Fibroblast of lung (primary cell): ENCODE measurements at places on chromosomes 3 and 15.

DNA sequence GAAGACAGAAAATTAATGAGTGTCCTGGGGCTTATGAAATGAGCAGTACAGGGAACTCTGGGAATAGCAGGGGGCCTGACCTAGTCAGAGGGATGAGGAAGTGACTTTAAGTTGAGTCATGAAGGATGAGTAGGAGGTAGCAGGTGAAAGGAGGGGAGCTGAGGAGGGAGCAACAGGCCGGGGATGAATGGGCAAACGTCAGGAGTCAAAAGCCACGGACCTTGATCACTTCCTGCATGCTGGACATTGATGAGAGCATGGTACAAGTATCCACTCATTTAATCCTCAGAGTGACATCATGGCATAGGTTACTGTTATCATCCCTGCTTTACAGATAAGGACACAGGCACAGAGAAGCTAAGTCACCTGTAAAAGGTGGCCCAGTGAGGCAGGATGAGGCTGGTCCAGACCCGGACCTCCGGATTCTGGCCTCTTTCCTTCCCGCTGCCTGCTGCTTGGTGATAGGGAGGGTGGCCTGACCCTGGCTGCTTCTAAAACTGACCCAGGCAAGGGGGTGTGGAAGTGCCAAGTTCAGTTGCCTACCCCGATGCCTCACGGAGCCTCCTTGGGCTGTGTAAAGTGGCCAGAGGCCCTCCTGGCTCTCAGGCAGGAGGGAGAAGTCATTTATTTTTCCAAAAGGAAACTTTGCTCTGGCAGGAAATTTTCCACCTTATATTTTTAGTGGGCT, 7.6 kb downstream of the CORO2B start:
- DNase-seq: peak; percentile 49

DNA sequence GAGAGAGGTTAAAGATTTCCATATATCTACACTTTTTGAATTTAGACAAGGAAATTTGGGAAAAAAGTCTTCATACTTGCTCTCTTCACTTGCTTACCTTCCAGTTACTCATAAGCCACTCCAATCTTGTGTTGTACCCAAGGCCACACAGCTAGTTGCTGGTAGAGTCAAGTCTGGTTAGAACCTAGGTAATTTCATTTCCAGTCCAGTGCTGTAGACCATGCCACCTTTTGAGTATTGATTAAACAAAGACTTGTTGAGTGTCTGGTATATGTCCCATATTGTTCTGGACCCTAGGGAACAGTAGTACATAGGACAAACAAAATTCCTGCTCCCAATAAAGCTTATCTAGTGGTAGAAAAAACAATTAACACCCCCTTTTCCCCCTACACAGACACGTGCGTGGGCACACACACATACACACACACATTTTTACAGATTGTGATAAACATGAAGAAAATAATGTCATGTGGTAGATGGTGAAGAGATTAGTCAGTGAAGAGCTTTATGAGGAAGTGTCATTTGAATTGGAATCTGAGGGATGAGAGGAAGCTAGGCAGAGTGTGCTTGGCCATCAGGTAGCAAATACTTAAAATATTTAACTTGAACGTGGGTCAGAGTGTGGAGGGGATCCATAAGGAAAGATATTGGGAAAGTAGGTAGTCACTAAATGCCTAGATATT, 2.1 kb downstream of the CMC1 start:
- DNase-seq: no peak

- DNase-seq: peak; percentile 83
Observed at GRCh38 chr3:171838218-171838720, 4.9 kb upstream of the TMEM212 start.

- no peak for DNase-seq
Observed at GRCh38 chr3:169133178-169134161, 530.0 kb downstream of the MECOM start.

DNA sequence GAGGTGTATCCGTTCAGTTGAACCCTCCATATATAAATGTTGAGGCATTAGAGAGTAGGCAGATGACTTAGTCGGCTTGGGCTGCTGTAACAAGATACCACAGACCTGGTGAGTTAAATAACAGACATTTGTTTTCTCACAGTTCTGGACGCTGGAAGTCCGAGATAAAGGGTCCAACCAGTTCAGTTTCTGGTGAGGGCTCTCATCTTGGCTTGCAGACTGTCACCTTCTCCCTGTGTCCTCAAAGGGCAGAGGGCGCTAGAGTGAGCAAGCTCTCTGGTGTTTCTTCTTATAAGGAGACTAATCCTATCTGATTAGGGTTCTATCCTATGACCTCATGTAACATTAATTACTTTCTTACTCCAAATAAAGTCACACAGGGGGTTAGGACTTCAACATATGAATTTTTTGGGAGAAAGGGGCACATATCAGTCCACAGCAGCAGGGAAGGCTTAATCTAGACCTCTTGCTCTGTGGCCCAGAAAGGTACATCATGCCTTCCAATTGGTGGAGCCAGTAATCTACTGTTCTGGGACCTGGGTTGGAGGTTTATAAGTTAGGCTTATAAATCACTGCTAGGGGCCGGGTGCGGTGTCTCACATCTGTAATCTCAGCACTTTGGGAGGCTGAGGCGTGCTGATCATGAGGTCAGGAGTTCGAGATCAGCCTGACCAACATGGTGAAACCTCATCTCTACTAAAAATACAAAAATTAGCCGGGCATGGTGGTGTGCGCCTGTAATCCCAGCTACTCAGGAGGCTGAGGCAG, 26.3 kb upstream of the SLC28A2 start:
- DNase-seq: no peak

- DNase-seq: peak; percentile 61
Observed at GRCh38 chr3:76199382-76199781, 414.0 kb upstream of the ZNF717 start.

GRCh38 chr3:134326760-134327593, 47.3 kb downstream of the AMOTL2 start:
- DNase-seq: peak; percentile 99

GRCh38 chr15:22872936-22873701, 34.7 kb downstream of the NIPA2 start:
- peak; percentile 97 for DNase-seq

DNA sequence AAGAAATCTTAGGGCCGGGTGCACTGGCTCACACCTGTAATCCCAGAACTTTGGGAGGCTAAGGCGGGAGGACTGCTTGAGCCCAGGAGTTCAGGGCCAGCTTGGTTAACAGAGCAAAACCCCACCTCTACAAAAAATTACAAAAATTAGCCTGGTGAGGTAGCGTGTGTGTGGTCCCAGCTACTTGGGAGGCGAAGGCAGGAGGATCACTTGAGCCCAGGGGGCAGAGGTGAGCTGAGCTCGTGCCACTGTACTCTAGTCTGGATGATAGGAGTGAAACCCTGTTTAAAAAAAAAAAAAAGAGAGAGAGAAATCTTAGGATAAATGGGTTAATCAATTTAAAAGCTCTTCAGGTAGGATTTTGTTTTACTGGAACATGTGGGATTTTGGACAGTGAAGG, 31.2 kb upstream of the DUT start:
- DNase-seq: no peak

GRCh38 chr3:107208100-107208499, 169.1 kb upstream of the CCDC54 start:
- peak; percentile 100 for DNase-seq

GRCh38 chr15:28093752-28094535, 5.2 kb downstream of the OCA2 start:
- DNase-seq: no peak

DNA sequence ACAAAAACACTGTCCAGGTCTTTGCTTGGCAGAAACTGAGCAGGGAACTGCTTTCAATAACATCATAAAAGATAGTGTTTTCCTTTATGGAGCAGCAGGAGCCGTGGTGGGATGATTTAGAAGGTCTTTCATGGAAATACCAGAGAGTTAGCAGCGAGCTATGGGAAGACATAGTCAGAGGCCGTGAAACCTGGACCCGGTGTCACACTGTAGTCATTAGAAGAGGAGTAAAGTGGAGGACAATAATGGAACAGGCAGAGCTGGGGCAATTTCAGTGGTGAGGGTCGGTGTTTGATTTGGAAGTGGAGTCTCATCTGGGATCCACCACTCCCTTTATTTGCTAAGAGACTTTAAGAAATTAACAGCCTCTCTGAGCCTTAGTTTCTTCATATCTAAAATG, 57.5 kb downstream of the GHSR start:
- DNase-seq: no peak

DNA sequence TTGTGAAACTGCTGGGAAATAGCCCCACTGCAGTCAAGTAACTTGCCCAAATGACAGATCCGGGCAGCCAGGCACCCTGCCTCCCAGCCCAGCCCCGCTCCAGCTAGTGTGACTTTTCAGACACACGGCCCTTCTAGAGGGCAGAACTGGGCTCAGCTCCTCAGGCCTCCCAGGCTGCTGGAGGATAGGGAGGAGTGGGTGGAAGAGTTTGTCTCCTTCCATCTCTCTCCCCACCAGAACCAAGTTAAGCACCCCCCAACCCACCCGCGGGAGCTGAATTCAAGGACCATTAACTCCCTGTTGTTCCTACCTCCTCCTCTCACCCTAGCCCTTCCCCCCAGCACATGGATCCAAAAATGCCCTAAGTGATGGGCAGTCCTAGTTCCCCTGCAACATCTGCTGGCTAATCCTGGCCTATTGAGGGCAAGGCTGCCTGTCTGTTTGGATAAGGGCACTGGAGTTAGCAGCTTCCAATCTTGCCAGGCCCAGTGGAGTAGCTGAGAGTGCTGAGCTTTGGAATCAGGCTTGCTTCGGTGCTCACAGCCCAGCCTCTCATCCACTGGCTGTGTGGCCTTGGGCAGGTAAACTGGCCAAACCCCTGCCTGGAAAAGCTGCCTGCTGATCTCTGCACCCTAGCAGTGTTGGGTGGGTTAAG, 3.1 kb downstream of the CCDC33 start:
- DNase-seq: no peak

DNA sequence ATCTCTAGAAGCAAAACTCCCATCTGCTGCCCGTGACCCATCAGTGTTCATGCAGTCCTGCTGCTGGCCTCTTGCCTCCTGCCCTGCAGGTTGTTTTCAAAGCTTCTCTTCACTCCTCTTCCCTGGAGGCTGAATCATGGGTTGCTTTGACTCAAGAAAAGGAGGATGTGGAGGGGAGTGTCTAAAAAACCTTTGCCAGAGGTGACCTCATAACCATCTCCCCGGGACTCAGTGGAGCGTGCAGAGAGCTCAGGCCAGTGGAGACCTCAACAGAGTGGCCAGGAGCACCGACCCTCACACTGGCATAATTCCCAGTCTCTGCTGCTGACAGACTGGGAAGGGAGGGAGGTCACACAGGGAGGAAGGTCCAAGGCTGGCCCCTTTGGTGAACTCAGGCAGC, 60.9 kb upstream of the ITGA11 start:
- DNase-seq: no peak

DNA sequence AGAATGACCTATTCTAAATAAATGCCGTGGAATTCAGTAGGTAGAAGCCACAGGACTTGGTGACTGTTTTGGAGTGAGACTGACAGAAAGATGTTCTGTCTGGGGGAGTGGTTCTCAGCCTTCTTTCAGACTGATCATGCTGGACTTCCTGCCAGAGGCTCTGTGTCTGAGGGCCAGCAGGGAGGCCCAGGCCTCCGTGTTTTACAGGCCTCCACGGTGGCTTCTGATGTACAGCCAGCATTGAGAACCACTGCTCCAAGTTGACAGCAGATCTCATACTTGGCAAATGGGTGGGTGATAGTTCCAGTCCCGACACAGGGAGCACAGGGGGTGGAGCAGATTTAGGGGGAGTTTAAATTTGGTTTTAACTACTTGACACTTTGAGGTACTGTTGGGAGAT, 6.7 kb upstream of the PIGZ start:
- no peak for DNase-seq

GRCh38 chr3:71341721-71342120, 241.8 kb downstream of the FOXP1 start:
- DNase-seq: peak; percentile 86

DNA sequence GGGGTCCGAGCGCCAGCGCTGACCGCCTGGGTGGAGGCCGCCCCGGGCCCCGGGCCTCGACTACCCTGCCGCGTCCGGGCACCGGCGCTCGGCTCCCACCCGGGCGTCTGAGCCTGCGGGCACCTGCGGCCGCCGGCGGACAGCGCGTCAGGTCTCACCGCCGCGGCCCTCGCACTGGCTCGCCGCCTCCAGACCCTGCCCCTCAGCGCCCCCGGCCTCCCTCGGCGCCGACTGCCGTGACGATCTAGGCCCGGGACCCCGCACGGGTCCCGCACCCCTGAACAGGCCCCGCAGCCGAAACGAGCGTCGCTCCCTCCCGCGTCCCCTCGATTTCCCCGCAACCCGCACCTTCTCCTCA, 297 bp downstream of the PRC1 start:
- DNase-seq: no peak

DNA sequence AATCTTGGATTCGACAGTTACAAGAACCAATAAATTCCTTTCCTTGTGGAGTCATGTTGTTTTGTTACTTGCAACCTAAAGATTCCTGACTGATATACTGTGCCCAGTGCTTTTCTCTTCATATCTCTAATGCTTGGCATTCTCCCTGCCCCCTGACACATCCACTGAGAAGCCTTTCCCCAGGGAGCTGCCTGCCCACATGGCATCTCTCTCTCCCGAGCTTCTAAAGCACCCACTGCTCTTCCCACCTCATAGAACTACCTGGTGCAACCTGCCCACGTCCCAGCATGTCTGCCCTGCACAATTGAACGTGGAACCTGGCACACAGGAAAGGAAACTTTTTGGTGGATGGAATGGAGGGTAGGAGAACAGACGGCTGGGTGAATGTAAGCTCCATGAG, 6.8 kb downstream of the CYP8B1 start:
- no peak for DNase-seq

DNA sequence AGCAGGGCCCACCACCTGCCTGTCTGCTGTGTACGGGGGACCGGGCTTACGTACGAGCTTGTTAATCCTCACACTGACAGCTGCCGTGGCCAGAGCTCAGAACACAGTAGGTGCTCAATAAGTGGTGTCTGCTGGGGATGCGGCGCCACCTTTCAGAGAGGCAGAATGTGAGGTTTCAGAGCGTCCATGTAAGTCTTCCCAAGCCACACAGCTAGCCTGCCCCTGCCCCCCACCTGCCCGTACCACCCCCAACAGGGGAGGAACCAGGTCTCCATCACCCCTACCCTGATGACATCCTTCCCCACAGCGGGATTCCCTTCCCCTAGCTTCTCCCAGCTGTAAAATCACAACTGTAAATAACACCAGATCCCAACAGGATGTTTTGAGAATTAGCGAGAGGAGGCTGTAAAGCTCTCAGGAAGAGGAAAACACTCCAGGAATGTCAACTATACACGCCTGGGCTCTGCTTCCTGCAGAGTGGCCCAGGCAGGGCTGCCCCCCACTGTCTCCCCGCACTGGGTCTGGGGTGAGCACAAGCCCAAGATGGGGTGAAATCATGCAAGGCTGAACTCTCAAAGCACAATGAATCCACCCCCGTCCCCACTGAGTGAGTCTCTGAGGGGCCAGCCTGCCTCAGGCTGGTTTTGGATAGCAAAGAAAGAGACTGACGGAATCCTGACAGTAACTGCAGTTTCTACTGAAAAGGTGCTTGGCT, 250.1 kb upstream of the LYSMD4 start:
- peak; percentile 35 for DNase-seq

DNA sequence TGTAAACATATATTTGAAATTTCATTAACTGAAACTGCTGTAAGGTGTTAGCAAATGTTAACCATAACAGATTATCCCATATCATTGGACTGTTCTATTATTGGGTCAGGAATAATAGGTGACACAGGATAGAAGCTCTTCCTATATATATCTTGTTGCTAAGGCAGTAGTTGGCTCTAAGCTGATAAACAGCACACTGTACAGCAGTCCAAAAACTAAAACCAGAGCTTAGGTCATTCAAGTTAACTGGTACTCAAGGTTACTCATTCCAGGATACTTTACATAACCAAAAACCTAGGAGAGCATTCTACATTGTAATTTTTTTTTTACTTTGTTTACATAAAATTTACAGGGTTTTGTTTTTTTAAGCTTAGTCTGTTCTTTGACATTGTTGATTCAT, 8.9 kb downstream of the DNAJC19 start:
- DNase-seq: peak; percentile 35
